ENCODE measurements at places on chromosomes 7 and 10. TPM values are rescaled to one million over a fixed set of nuclear protein-coding genes. Genes with fewer than 3 reads are reported as not detected.

RAMP3 gene
- not detected for total RNA-seq

ZC3HAV1L gene
- 36.6 TPM for total RNA-seq

LLCFC1 gene
- not detected for total RNA-seq

OTUD1 gene
- total RNA-seq = 8.0 TPM

RBP3 gene
- total RNA-seq = not detected

CALU gene
- 625 TPM for total RNA-seq

UCMA gene
- not detected for total RNA-seq

AOC1 gene
- not detected for total RNA-seq

ZDHHC4 gene
- total RNA-seq = 63.8 TPM

OR2A5 gene
- not detected for total RNA-seq

HOXA4 gene
- 0.57 TPM for total RNA-seq

NAT16 gene
- total RNA-seq = not detected

SORBS1 gene
- 0.74 TPM for total RNA-seq

LRRC4 gene
- total RNA-seq = not detected

HTR7 gene
- total RNA-seq = 0.25 TPM

PRLHR gene
- total RNA-seq = not detected

ADCYAP1R1 gene
- total RNA-seq = not detected

AMZ1 gene
- total RNA-seq = 0.25 TPM

TSPAN14 gene
- 21.3 TPM for total RNA-seq

KAZALD1 gene
- total RNA-seq = 71.5 TPM

HOXA5 gene
- total RNA-seq = 2.4 TPM

CDC123 gene
- 93.0 TPM for total RNA-seq

SPDYE2 gene
- total RNA-seq = not detected

ARHGEF35 gene
- total RNA-seq = 1.1 TPM

KLLN gene
- 2.0 TPM for total RNA-seq

CCDC126 gene
- 3.9 TPM for total RNA-seq

AGAP9 gene
- total RNA-seq = 4.2 TPM

SOSTDC1 gene
- total RNA-seq = not detected

ATOH7 gene
- not detected for total RNA-seq

HKDC1 gene
- total RNA-seq = 0.16 TPM

CYP2C9 gene
- not detected for total RNA-seq

TAS2R39 gene
- not detected for total RNA-seq

HSPA12A gene
- 10.3 TPM for total RNA-seq

ZNF425 gene
- 4.3 TPM for total RNA-seq

CALML5 gene
- not detected for total RNA-seq

IL2RA gene
- total RNA-seq = not detected

STOX1 gene
- 0.09 TPM for total RNA-seq

LMOD2 gene
- not detected for total RNA-seq

ABI1 gene
- total RNA-seq = 18.6 TPM

HOXA10 gene
- total RNA-seq = 0.08 TPM

CFAP70 gene
- total RNA-seq = 1.4 TPM

TPST1 gene
- total RNA-seq = 59.7 TPM

CH25H gene
- total RNA-seq = not detected

SPDYE18 gene
- not detected for total RNA-seq

ARMC3 gene
- total RNA-seq = 0.25 TPM

SAP25 gene
- not detected for total RNA-seq
